ENCODE measurements at places on chromosomes 6 and 20. TPM values are rescaled to one million over a fixed set of nuclear protein-coding genes. Genes with fewer than 3 reads are reported as not detected.

HLA-DRA gene
- total RNA-seq, result 0.89 TPM

GRCh38 chr6:96899451-96899998 lies 1.8 kb upstream of the NDUFAF4 start:
- DNase-seq, result no peak

DNA sequence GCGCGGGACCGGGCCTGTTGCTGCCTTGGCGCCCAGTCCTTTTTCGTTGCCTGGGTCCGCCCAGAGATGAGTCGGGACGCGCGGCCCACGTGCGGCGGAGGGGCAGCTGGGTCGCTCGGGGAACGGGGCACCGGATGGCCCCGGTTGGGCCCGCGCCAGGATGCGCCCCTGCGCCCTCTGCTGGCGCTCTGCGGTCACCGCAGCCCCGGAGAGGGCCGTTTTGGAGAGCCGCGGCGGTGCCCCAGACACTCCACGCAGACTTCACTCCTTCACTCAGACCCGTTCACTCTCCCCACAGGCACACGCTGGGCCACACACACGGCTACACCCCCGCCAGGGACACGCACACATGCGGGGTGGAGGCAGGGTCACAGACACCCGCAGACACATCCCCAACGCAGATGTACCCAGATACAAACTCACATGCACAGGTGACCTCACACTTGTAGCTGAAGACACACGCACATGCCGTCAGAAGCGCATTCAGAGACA lies 38.8 kb downstream of the SRC start:
- peak; percentile 83 for DNase-seq

TCP11 gene
- total RNA-seq, result not detected

Measured in GM23248 (cell line).